ENCODE measurements at places on chromosomes 16 and 17.

GRCh38 chr16:66660422-66661209 lies 35.9 kb downstream of the CMTM4 start:
- peak; percentile 25 for DNase-seq

DNA sequence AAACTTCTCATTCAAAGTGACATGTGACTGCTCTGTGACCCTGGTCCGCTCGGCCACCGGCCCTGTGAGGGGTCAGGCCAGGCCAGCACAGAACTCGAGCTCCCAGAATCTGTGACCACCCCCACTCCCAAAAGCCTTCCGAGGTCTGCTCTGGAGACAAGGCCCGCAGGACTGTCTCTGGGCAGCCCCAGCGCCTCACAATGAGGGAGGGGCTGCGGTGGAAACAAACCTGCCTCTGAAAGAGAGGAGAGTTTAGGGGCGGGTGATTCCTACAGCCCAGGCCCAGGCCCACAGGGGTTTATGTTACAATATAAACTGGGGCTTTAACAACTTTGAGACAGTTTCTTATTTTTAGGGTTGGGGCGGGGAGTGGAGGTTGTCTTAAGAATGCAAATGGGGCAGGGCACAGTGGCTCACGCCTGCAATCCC lies 19.9 kb downstream of the IGFBP4 start:
- no peak for DNase-seq

- peak; percentile 41 for DNase-seq
These were observed 181.8 kb upstream of the CIBAR2 start for GRCh38 chr16:85293904-85294642.

- DNase-seq = peak; percentile 43
These were observed 28.5 kb downstream of the IQCK start for GRCh38 chr16:19746561-19746960.

DNA sequence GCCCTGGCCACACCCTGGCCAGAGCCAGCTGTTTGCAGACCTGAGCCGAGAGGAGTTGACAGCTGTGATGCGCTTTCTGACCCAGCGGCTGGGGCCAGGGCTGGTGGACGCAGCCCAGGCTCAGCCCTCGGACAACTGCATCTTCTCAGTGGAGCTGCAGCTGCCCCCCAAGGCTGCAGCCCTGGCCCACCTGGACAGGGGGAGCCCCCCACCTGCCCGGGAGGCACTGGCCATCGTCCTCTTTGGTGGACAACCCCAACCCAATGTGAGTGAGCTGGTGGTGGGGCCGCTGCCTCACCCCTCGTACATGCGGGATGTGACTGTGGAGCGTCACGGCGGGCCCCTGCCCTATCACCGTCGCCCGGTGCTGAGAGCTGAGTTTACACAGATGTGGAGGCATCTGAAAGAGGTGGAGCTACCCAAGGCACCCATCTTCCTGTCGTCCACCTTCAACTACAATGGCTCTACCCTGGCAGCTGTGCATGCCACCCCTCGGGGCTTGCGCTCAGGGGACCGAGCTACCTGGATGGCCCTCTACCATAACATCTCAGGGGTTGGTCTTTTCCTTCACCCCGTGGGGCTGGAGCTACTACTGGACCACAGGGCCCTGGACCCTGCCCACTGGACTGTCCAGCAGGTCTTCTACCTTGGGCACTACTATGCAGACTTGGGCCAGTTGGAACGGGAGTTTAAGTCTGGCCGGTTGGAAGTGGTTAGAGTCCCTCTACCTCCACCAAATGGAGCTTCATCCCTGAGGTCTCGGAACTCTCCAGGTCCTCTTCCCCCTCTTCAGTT lies 578 bp downstream of the AOC2 start:
- DNase-seq = no peak

- no peak for DNase-seq
These were observed 412.0 kb upstream of the CDH5 start for GRCh38 chr16:65954446-65954845.

DNA sequence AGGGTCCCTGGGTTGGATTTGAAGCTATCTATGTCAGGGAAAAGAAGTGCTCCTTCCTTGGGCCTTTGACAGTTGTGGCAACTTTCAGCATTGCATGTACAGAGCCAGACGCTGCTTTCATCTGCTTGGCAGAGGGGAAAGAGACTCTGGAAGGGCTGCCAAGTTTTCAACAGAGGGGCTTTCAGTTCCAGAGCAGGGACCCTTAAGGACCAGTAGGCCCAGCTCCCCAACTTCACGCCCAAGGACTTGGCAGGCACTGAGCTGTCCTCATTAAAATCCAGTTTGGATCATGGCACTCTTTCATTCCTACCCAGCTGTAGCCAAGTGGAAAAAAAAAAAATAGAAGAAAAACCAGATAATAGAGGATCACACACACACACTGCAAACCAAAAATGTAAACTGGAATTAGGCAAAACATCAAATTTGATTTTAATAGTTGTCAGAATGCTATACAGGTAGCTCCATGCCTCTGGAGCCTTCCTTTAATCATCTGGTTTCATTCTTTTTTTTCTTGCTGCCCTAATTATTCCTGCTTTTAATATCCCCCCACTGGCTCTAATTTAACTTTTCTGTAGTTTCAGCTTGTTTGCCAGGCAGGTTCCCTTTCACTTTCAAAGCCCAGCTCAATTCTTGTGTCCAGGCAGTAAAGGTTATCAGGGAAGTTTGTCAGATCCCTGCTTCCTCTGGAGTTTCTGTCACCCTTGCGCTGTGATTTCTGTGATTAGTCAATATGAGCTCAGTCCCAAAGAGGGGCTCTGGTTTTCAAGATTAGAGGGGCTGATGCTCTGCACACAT lies 702.6 kb upstream of the CDH8 start:
- DNase-seq = no peak

GRCh38 chr16:17780181-17780580 lies 309.4 kb upstream of the XYLT1 start:
- DNase-seq = no peak

DNA sequence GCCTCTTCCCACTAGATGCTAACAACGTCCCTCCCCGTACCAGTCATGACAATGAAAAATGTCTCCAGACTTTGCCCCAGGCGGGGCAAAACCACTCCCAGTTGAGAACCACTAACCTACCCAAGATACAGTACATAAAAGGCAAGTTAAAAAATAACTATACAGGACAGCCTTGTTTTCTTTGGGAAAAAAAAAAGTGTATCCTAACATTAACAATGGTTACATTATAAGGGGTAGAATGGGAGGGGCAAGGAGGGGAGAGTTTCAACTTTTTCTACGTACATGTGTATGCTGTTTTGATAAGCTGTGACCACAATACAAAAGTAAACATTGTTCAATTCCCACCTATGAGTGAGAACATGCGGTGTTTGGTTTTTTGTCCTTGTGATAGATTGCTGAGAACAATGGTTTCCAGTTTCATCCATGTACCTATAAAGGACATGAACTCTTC lies 94.9 kb downstream of the TOX3 start:
- no peak for DNase-seq

DNA sequence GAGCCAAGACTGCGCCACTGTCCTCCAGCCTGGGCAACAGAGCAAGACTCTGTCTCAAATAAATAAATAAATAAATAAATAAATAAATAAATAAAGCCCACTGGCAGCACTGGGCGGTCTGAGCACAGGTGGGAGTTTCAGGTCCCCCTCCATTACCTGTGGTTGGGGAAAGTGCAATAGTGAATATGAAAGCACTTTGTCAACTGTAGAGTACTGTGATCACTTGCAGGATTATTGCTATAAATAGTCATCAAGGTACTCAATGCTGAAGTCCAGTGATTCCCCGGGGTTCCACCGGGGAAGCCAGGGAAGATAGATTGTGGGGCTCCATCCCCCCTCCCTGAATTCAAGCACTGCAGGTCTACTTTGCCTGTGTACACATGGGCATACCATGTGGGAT lies 42.7 kb upstream of the CPNE2 start:
- DNase-seq = no peak

GRCh38 chr17:80416260-80416939 lies 1.4 kb downstream of the ENDOV start:
- DNase-seq = no peak

- no peak for DNase-seq
These were observed 21.4 kb downstream of the ADORA2B start for GRCh38 chr17:15966183-15966878.

DNA sequence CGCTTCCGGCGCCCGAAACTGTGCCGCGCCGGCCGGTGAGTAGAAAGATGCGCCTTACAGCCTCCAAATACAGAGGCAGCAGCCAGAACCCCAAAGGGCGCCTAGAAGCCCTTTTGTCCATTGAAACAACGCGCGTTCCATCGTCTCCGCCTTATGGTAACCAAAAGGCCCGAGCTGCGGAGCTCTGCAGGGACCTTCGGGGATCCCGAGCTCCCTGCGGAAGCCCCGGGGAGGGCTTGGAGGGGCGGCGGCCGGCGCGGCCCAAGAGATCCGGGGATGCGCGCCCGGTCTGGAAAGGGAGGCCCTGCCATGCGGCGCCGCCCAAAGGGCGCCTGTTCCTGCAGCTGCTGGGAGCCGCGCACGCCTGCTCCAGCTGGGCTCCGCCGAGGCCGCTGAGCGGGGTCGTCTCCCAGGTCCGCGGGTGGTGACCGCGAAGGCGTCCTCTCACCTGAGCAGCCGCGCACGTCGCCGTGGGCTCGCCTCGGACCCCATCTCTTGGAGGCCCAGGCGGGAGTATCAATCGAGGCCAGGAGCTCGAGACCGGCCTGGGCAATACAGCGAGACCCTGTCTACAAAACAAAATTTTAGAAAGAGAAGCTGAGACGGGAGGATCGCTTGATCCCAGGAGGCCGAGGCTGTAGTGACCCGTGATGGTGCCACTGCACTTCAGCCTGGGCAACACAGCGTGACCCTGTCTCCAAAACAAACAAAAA lies 742 bp upstream of the FBXO31 start:
- DNase-seq = peak; percentile 86

GRCh38 chr16:87392821-87393679 lies 914 bp downstream of the MAP1LC3B start:
- peak; percentile 33 for DNase-seq

DNA sequence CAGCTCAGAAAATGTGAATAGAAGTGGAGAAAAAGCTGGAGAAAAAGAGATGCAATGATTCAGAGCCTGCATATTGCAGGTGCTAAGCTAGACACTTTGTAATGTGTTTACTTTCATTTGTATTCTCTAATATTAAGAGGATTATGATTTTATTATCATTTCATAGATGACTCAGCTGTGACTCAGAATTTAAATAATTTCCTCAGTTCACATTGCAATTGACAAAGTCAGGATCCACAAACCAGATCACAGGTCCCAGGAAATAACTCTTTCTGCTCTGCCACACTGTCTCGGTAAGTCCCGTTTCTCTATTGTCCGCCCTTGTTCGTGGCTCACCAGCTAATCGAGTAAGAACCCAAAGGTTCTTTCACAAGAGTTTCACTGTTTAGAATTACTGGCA lies 235.4 kb upstream of the MON1B start:
- no peak for DNase-seq

GRCh38 chr17:49003557-49004511 lies 6.6 kb downstream of the IGF2BP1 start:
- peak; percentile 42 for DNase-seq

- DNase-seq = no peak
These were observed 5.7 kb upstream of the TVP23A start for GRCh38 chr16:10824111-10824893.

GRCh38 chr16:54921206-54921824 lies 9.3 kb upstream of the IRX5 start:
- no peak for DNase-seq

DNA sequence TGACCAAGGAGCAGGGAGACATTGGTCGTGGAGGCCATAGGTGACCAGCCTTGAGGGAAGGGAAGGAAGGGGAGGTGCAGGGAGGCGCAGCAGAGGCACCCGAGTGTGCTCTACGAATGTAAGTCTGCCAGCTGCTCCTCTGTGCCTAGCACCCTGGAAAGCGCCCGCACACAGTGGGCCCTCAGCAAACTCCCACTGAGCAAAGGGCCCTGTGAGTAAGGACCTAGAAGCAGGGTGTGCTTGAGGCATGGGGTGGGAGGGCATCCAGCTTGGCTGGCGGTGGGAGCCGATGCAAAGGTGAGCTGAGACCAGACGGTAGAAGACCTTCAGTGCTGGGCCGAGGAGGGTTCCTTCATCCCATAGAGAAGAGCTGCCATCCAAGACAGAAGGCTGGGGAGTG lies 36.2 kb upstream of the MEOX1 start:
- DNase-seq = no peak

DNA sequence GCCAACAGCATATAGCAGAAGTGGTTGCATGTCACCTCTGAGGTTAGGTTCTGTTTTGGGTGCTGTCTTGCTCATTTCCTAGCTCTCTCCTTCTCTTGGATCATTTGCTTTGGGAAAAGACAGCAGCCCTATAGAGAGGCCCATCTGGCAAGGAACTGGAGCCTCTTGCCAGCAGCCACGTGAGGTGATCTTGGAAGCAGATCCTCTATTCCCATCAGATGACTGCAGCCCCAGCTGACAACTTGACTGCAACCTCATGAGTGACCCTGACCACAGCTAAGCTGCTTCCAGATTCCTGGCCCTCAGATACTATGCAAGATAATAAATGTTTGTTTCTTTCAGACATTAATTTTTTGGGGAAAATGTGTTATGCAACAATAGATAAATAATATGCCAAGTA lies 213.3 kb upstream of the HS3ST4 start:
- DNase-seq = no peak

DNA sequence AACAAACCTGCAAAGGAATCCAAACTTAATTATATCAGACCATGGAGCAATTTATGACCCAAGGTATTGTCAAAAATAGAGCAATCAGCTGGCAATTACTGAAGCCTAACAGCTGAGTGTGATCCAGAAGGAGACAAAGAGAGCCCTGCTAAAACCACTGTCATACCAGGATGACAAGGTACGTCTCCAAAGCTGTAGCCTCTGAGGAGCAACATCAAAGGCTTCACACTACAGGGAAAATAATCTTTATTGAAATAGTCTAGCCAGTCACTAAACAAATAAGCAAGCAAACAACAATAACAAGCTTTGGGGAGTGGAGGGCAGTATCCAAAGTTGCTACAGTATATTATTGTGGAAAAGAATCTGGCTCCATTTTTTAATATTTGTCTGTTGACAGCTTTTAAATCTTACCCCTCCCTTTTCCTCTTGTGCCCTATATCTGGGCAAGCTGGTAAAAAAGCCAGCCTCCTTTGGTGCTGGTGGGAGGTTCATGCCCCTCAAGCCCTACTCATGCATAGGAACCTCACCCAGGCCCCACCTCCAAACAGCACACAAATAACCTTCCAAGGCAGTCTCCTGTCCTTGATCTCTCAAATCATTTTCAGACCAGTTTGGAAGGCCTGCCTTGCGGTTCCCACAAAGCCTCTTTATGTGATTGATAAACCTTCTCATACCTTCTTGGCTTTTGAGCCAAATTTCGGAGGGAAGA lies 73.7 kb downstream of the ITFG1 start:
- DNase-seq = no peak

DNA sequence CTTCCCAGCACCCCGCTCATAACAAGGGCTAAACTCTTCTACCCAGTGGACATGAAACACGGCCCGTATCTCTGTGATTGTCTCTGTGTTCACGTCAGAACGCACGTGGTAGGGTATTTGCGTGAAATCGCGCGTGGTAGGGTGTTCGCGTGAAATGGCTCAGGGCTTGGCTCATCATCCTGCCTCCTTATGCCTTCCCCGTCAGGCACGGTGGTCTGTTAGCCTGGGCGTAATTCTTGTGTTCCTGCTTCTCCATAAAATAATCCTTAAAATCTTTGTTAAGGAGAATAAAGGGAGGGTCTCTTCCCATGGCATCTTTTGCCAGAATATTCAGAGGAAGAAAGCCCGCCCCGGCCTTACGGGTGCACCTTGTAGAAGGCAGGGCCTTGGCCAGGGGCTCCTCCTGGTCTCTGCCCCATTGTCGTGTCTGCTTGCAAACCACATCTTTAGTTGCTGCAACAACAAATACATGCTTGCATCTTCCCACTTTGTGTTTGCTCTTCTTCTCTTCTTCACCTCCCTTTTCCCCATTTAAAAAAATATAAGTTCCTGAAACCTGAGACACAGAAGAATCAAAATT lies 116.7 kb upstream of the CHMP6 start:
- no peak for DNase-seq

- DNase-seq = peak; percentile 35
These were observed 435 bp downstream of the RPRML start for GRCh38 chr17:46978489-46979146.
